Islet precursor cell (in vitro differentiated cells): ENCODE measurements at places on chromosomes 7 and 10.

DNA sequence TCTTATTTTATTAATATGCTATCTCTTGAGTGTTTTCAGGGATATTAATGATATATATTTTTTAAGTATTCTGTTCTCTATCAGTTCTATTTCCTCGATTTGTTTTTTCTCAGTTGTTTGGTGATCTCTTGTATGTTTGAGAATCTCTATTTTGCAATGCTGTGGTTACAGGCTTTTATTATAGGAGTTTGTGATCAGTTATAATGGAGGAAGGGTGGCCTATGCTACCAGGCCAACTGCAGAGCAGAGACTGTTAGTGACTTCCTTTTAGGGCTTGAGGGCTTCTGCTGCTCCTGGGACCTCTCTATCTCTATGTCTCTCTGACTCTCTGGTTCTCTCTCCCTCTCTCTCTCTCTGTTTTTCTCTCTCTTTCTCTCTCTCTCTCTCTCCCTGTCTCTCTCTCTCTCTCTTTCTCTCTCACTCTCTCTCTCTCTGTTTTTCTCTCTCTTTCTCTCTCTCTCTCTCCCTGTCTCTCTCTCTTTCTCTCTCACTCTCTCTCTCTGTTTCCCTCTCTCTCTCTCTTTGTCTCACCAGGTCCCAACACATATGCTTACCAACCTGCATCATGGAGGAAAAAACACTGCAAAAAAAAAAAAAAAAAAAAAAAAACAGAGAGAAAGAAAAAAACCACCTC, 69.4 kb upstream of the CAV2 start:
- DNase-seq: no peak

- DNase-seq: no peak
Measured at GRCh38 chr7:101370836-101371235, 8.2 kb downstream of the COL26A1 start.

GRCh38 chr7:20738518-20739481, 47.9 kb downstream of the SP8 start:
- no peak for DNase-seq

GRCh38 chr10:132651511-132652029, 114.0 kb downstream of the INPP5A start:
- no peak for DNase-seq

GRCh38 chr10:28587970-28588290, 55.0 kb downstream of the WAC start:
- no peak for DNase-seq

- DNase-seq: no peak
Measured at GRCh38 chr10:60032723-60033122, 126.4 kb upstream of the CCDC6 start.

DNA sequence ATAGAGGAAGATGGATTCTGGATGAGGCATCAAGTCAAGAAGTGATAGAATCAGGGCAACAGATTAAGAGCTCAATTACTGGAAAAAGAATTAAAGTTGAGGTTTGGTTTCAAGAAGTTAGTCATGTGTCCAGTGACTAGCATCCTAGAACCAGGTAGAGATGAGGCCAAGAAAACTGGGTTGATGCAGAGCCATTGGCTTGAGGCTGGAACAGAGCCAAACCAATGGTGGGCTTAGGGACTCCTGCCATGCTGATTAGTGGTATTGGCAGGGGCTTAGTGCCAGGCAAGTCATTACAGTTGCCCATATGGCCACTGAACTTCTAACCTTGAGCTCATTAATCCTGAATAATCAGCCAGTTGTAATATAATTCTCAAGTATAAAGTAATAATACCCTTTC, 18.5 kb downstream of the ZNF277 start:
- no peak for DNase-seq

DNA sequence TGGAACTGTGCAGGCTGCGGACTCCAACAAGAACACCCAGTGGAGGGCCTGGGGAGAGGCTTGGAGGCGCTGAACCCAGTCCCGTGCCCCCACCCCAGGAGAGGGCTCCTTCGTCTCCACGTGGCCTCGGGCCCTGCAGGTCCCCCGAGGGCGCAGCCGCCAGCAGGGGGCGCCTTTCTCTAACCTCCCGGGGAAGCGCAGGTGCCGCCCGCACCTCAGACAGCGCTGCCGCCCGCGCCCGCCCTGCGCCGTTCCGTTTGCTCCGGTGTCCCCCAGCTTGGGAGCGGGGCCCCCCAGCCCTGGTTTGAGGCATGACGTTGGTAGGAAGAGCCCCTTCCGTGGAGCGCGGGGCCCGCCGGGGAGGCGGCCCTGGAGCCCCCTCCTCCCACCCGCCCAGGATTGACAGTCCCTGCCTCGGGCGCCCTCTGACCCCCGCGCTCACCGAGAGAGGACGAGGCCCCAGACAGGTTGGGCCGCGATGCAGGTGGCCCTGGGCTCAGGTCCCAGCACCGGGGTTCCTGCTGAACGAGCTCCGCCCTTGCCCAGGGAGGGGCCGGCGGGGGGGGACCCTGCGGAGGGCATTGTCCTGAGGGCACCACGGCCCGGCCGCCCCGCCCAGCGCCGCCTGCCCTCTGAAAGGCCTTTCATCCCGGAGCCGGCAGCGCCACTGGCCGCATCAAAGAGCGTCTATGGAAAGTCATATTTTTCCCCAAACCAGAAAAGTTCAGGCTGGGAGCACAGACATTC, 42.8 kb downstream of the FOXL3 start:
- peak; percentile 82 for DNase-seq

DNA sequence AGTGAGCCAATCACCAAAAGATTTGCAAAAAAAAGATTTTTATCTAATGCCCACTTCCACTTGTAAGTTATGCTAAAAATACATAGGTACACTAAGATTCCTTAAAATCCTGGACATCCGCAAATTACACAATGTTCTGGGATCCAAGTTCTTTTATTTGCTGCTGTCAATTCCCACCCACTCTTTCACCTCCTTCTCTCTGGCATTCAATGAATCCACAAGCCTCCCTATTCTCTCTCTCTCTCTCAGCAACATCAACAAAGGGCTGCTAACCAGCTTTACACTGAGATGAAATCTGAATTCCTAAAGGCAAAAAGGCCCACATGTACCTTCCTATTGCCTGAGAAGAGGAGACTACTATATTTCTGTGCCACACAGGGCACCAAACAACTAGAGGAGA, 99.9 kb downstream of the ARMH3 start:
- DNase-seq: no peak

- DNase-seq: peak; percentile 64
Measured at GRCh38 chr7:2191016-2191415, 41.7 kb downstream of the MAD1L1 start.

- DNase-seq: peak; percentile 85
Measured at GRCh38 chr10:3239066-3239919, 66.7 kb upstream of the PITRM1 start.

- no peak for DNase-seq
Measured at GRCh38 chr7:140082770-140083169, 20.0 kb upstream of the PARP12 start.

DNA sequence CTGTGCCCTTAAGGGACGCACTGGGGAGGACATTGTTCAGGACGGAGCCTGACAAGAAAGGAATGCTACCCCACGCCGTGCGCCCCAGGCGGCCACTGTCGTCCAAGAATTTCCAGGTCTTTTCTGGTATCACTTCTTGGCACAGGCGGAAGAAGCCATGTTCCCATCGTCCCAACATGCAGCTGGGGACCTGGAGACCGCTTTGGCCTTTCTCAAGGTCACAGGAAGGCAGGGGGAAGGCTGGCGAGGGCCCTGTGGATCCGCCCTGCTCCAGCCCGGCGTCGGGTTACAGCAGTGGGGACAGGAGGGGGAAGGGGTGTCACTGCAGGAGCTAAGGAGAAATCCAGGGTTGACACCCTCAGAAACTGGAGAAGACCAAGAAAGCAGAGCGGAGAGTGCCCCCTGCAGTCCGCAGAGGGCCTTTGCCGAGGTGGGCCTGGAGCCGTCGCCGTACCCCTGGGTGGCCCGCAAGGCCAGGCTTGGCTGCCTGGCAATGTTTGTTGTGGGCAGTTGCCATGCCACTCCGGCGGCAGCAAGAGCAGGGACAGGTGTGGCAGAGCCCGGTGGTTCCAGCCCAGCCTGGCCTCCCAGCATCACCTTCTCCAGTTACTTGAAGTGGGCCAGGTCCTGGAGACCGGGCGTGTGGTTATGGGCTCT, 104.1 kb downstream of the LHPP start:
- no peak for DNase-seq
